ENCODE measurements at places on chromosomes 11 and 22.

GRCh38 chr11:103596315-103596714 lies 440.1 kb upstream of the DDI1 start:
- DNase-seq, result peak; percentile 34

DNA sequence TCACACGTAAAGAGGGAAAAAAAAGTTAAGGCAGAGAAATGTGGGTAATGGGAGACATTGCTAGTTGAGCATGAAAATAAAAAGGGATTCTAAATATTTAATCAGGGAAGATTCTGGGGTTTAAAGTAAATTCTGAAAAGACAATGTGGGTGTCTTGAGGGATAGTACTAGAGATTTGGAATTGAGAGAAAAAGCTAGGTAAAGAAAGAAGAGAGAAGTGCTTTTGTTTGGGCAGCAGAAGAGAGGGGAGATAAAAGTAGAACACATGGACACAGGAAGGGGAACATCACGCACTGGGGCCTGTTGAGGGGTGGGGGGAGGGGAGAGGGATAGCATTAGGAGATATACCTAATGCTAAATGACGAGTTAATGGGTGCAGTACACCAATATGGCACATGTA lies 3.5 kb upstream of the YPEL4 start:
- no peak for DNase-seq

GRCh38 chr11:128913806-128914205 lies 22.6 kb downstream of the KCNJ5 start:
- no peak for DNase-seq

- peak; percentile 15 for DNase-seq
These were observed 62.1 kb upstream of the NUP50 start for GRCh38 chr22:45101515-45102227.

DNA sequence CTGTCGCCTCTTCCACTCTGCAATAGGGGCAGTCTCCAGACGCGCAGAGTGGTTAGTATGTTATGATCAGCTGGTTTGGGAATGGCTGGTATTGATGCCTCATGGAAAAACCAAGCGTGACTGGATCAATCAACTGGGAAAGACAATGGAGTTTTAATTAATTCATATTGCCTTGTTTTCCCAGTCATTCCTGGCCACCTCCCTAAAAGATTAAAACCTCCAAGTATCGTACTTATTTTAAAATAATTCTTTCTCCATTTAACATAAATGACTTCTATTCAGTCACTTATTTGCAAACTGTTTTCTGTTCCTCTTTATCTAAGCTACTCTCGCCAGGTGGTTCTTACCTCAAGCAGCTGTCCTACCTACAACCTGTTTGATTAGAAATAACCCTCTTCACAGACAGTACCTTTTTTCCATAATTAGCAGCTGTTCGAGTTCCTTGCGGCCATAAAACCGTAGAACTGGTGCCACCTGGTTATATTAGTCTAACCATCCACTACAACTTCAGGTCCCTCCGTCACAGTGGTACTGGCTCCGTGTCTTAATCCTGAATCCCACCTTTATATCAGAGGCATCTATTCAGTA lies 898 bp downstream of the ZNF215 start:
- DNase-seq, result no peak

- no peak for DNase-seq
These were observed 162.8 kb downstream of the ST3GAL4 start for GRCh38 chr11:126518071-126518971.

DNA sequence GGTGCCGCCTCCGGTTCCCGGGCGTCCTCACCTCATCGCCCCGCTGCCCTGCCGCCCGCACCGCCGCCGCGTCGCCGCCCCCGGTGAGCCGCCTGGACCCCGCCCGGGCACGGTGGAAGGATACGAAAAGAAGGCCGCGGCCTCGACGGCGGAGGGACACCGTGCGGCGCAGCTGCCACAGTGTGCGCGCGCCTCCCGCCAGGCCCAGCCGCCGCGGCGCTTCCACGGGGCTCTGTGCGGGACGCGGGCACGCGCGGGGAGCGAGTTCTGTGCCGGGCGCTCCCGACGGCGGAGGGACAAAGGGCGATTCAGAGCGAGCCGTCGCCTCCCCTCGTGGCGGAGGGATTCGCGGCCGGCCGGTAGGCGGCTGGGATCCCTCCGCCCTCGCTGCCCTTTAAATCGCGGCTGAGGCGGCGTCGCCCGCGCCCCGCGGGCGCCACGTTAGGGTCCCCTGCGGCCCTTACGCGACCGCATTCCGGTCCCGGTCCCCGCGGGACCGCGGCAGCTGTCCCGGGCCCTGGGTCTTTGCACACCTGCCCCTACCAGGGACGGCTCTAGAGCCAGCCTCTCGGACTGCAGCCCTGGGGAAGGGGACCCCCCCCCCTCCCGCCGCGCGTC lies 568 bp upstream of the KMT5B start:
- DNase-seq, result peak; percentile 95

DNA sequence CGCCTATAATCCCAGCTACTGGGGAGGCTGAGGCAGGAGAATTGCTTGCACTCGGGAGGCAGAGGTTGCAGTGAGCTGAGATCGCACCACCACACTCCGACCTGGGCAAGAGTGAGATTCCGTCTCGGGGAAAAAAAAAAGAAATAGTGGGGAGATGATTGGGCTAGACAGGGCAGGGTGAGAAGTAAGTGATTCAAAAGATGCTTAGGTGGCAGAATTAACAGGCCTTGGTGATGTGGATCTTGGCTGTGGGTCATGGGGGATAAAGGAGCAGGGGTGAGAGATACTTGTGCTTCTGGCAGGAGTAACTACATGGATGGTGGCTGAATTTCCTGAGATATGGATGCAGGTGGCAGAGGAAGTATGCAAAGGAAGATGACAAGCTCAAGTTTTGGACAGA lies 13.1 kb upstream of the UCP3 start:
- DNase-seq, result no peak

DNA sequence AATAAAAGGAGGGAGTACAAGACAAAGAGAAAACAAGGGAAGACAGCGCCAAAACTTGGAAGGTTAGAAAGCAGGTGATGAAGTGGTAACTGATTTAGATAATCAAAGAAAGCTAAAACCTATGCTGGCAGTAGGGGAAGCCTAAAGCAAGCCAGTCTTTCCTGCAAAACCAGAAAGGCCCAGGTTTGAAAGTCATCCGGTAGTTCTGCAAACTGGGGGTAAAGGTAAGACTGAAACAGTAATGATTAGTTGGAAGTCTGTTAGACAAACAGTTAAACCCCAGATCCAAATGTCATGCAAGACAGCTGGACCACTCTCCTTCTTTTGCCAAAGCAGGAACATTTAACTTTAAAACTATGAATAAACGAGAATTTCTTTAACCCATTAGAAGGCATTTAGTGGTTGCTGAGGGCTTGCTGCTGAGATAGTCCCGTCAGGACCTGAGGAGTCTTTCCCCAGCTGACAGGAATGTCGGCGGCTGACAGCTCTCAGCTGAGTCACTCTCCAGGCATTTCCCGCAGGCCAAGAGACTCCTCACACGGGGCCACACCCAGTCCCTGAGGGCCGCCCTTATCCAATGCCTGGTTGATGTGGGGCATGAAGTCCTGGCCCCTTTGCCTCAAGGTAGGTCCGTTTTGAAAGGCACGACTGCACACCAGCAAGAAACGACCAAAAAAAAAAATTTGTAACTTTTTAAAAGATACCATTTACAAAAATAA lies 36.3 kb upstream of the CFAP300 start:
- peak; percentile 91 for DNase-seq

- DNase-seq, result peak; percentile 57
These were observed 103.0 kb downstream of the C11orf58 start for GRCh38 chr11:16841481-16841880.
